Hematopoietic multipotent progenitor cell (in vitro differentiated cells): ENCODE measurements at places on chromosomes 2 and 18.

DNA sequence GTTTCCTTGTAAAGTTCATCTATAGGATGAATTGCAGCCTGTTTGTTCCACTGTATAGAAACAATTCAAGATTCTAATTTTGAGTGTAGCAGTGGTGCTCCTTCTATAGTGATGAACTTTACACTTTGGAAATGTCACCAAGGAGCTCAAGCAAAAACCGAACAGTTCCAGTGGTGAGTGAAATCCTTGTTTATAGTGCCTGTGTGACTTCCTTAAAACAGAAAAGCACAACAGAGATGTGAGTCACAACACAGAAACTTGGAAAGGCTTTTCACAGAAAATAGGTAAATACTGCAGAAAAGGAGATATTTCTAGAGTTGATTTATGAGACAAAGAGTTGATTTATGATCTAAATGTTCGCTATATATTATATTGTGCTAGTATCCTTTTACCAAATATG, 482.0 kb downstream of the PTPRM start:
- no peak for DNase-seq

DNA sequence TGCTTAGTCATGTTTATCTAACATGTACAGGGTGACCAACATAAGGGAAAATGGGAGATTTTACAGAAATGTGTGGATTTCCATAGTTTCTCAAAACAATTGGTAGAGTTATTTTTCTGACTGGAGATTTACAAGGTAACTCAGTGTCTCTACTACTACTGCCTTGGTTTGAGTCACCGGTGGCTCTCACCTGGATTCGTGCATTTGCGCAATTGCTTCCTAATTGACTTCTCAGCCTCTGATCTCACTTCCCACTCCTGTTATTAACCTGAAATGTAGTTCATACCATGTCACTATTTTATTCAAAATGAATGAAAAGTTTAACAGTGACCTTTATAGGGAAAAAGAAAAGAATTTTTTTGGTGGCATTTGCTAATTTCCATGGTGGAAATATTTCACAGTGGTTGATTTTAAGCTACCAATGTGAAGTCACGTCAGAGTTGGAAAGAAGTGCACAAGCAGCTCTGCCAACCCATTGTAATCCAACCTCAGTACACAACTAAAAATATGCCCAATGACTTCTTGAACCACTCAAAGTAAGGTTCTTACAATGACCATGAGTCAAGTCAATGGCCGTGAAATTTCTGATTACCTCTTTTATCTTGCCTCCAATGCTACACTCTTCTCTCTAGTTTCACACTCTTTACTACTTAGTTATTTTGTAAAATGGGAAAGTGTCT, 94.0 kb downstream of the NYAP2 start:
- DNase-seq, result no peak

DNA sequence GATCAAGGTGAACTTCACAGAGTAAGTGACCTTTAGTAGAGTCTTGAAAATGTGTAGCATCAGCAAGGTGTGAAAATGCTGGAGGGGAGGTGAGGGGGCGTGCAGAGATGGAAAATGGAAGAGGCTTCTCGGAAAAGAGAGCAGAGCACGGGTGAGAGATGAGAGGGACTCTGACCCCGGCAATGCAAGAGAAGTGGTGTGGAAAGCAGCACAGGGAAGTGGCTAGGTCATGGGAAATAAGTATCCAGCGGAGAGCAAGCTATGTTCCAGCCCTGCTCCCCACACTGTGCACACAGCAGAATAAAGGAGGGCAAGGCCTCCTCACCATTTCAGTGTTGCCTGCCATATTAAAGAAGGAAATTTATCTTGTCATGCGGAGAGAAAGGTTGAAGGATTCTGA, 241.7 kb upstream of the DOK6 start:
- DNase-seq, result no peak

DNA sequence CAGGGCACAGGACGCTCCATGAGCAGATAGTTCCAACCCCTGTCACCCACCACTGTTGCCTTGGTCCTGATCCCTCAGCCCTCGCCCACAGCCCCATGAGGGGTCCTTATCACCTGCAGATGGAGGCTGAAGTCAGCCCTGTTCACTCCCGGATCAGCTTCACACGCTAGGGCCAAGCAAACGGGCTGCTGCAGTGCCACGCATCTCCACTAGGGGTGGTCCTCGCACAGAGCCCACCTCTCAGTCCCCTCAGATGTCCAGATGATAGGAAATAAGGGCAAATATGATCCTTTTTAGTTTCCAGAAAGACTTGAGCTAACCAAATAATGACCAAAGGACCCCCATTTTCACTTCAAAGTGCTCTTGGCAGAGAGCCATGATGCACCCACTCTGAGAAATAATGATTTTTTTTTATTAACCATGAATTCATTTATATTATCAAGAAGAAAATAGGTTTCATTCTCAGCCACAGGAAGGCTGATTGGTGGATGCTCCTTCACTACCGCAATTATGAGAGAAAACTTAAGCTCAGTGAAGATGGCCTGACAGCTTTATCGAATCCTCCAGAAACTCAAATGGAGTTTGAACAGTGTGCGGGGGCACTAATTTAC, 71.9 kb upstream of the KLHL29 start:
- DNase-seq, result no peak

DNA sequence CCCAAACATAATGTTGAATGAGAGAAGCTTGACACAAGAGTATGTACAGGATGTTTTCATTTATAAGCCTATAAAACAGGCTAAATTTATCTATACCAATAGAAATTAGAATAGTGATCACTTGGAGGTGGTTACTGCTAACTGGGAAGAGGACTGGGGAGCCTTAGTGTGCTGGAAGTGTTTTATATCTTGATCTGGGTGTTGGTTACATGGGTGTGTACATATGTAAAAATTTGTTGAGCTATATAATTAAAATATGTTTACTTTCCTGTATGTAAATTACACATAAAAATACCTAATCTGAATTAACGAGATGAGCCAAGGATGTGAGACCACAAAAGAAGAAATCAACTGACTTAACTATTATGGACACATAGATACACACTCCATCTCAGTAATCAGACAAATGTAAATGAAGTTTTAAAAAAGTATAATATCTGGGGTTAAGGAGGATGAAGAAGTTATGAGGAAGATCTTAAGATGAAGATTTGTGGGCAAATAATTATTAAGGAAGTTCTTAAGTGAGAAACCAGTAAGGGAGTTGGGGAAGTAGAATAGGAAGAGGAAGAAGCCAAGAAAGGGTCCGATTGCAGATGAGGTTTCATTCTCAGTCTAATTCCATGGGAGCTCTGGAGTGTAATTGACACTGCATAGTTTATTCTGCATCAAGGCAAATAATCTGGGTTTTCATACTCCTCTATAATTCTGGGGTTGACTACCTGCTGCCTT, 32.3 kb upstream of the NABP1 start:
- DNase-seq, result no peak

DNA sequence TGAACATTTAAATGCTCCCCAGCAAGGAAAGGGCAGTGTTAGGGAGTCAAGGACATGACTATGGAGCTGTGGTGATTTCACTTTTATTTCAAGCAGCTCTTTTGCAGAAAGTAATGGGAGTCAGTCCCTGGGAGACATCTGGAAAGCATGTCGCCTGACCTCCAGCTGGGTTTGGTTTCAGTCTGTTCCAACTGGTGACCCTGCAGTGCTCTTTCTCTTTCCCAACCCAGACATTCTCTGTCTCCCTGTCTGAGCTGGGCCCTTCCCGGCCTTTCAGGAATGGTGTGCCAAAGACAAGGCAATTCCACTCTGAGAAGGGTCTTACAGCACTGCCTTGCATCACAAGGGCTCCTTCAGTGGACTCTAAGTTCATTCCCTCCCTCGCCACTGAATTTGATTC, 323.2 kb downstream of the OSR1 start:
- DNase-seq, result no peak

DNA sequence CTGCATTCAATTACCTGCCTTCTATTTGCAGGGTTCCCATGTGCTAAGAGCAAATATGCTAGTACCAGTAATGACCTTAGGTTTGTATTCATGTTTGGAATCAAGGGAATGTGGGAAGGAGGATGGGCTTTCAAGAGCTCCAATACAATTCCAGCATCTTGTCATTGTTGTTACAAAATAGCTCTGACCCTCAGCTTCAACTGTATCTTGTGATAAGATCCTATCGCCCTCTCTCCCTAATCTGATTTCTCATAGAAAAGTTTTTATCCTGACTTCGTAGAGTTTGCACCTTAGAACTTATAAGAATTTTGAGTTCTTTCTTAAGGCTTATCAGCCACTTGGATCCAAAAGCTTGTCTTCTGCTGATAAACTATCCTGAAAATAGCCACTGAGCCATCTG, 749.5 kb upstream of the ACVR2A start:
- DNase-seq, result no peak

DNA sequence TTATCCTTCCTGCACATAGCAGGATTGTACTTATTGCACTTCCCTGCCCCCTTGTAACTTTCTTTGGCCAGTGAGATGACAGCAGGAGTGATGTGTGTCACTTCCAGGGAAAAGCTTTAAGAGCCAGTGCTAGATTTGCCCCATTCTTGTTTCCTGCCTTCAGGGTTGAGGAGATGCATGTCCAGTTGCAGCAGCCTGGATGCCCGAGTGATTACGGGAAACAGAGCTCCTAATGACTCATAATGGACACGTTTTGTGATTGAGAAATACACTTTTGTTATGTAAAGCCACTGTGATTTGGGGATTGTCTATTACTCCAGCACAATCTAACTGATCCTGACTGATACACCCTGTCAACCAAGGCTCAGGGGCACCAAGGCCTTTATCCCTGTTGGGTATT, 5.0 kb upstream of the TET3 start:
- DNase-seq, result no peak

GRCh38 chr2:220394433-220394832, 767.0 kb downstream of the SLC4A3 start:
- no peak for DNase-seq

- no peak for DNase-seq
Observed at GRCh38 chr2:168231609-168232241, 15.7 kb downstream of the STK39 start.
